ENCODE measurements at places on chromosomes 11 and 22.

DNA sequence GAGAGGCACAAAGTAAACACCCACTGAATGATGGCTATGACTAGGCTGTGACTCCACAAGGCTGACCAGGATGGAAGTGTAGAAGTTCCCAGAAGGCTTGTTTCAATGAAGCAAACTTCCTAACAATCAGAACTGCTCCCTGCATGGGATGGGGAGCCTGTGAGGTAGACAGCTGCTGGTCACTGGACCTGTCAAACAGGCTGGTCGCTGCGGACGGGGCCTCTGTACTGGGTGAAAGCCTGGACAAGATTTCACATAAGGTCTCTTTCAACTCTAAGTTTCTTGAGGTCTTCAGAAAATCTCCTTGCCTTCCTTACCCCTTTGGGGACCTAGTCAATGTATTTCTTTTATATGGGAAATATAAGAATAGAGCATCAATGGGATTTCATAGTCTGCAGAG is 438.2 kb downstream of the BUD13 start:
- no peak for DNase-seq

GRCh38 chr11:19800714-19801519 is 88.3 kb downstream of the NAV2 start:
- DNase-seq, result no peak

- no peak for DNase-seq
Measured at GRCh38 chr11:39209981-39210380, 2249.5 kb downstream of the LRRC4C start.

DNA sequence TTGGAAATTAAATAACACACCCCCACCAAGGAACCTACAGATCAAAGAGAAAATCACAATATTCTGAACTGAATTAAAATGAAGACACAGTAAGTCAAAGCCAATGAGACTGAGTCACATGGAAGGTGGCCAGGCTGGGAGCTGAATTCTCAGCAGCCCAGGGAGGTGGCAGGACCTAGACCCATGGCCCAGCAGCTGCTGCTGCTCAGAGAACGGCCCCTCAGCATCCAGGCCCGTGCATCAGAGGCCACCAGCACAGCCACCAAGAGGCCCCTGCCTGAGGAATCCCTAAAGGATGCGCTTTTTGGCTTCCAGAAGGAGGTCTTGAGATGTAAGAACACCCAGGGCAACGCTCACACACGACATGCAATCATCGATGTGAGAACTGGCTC is 35.0 kb downstream of the TBX1 start:
- DNase-seq, result no peak

DNA sequence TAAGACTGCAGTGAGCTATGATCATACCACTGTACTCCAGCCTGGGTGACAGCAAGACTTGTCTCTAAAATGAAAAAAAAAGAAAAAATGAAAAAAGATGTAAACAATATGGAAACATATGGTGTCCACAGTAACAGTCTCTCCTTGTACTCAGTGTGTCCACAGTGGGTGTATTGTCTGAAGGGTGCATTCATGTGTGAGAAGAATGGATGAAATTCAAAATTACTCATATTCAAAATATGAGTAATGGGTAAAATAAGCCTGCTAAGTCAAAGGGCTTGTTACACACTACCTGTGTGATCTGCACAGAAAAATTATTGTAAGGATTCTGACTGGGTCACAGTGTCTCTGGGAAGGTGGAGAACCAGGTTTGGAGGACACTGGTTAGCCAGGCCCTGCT is 26.9 kb downstream of the PPFIA1 start:
- DNase-seq, result no peak

GRCh38 chr11:112322173-112322790 is 61.6 kb upstream of the PLET1 start:
- DNase-seq, result no peak
